Head of caudate nucleus (tissue), 42 donors: ENCODE measurements at places on chromosomes 6 and 20.
A peak's percentile ranks its signal among the peaks of the same experiment; 100 is the strongest.

GRCh38 chr6:156029286-156029985 lies 573.8 kb upstream of the NOX3 start:
- no peak for DNase-seq

DNA sequence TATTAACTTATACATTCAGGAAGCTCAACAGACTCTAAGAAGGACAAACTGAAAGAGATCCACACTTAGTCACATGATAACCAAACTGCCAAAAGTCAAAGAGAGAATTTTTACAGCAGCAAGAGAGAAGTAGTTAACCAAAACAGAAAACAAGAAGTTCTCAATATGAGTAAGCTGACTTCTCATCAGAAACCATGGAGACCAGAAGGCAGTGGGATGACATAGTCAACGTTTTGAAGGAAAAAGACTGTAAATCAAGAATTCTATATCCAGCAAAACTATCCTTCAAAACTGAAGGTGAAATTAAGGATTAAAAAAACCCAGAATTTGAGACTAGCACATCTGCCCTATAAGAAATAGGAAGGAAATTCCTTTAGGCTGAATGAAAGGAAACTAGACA lies 60.4 kb downstream of the COL19A1 start:
- no peak for DNase-seq

- no peak for DNase-seq
Observed at GRCh38 chr6:10099529-10100140, 315.2 kb downstream of the TFAP2A start.

DNA sequence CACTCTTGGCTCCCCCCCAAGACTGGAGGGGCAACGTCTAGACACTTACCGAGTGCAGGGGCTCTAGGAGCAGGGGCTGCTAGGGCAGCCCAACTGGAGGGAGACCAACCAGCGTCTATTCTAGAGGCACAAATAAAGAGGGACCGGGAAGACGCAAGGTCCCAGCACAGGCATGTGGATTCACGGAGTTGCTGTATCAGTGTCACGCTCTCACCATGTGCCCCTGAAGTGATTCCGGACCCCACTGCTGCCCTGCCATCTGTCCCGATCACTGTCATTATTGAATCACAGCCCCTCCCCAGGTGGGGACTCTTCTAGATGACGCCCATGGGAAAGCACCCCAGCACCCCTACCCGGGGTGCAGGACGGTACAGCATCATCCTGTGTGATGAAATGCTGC lies 54.2 kb downstream of the RAMACL start:
- DNase-seq = no peak

DNA sequence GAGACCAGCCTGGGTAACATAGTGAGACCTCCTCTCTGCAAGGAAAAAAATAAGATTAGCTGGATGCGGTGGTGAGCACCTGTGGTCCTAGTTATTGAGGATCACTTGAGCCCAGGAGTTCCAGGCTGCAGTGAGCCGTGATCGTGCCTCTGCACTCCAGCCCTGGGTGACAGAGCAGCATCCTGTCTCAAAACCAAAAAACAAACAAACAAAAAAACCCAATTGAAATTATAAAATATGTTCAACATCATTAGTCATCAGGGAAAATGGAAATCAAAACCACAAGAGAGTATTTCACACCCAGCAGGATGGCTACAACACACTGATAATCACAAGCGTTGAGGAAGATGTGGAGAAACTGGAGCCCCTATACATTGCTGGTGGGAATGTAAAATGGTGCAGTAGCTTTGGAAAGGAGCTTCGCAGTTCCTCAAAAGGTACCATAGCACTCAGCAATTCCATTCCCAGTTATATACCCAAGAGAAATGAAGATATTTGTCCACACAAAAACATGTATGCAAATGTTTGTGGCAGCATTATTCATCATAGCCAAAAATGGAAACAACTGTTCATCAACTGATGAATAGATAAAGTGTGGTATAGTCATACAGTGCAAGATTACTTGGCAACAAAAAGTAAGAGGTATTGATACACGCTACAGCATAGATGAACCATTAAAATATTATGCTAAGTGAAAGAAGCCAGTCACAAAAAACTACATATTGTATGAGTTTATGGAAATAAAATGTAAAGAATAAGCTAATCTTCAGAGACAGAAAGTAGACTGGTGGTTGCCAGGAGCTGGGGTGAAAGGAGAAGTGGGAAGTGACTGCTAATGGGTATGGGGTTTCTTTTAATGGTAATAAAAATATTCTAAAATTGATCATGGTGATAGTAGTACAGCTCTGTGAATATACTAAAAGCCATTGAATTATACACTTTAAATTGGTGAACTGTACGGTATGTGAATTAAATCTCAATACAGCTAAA lies 38.7 kb upstream of the RIPOR2 start:
- no peak for DNase-seq

DNA sequence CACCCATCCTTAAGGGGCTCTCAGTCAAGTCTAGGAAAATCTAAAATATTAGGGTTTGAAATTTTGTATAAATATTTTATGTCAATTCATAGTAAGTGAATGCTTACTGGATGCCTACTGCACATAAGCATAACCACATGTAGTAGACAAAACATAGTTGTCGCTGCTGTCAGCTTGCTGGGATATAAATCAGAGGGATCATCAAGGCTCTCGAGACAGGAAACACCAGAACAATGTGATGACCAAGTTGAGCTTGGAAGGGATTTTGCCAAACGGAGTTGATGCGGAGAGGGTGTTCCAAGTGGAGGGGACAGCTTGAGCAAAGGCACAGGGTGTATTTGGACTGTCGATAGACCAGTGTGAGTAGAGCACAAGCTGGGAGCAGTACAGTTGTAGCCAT lies 105.8 kb upstream of the SUPT3H start:
- no peak for DNase-seq

DNA sequence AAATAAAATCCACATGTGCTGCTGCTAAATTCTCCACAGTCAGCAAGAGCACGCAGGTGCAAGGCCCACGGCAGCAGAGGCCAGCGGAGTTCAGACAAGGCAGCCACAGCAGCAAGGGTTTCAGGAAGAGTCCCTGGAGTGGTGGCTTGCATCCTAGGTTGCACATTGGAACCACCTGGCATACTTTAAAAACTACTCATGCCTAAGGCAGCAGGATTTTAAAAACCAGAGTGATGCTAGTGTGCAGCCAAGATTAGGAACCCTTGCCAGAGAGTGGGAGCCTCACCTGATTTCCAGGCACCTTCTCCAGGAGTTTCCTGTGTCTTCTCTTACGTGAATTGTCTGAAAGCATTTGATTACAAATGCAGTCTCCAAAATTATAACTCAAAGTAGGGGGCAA lies 104.0 kb upstream of the GPR6 start:
- DNase-seq = no peak

DNA sequence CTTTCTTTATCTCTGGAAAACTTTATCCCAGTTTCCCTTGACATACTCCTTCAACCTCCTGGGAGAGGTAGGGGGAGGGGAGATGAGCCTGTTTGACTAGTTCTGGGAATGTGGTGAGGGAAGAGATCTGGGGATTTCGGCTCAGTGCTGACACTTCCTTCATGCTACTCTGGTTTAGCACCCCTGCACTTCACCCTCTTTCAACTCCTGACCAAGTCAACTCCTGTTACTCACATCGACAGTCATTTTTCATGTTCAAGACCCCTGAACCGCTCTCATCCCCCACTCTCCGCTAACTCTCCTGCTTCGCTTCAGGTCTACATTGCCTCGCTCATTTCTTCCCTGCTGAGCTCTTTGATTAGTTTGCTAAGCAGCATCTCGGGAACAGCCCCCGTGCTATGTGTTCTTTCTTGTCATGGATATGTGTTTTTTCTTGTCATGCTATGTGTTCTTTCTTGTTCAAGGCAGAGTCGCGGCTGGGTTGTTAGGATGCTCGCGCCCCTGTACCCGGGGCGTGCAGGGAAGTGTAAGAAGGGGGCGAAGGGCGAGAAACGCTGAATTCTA lies 16.6 kb upstream of the TRIM27 start:
- DNase-seq = peak; percentile 48
